Thoracic aorta (tissue), 2 donors: ENCODE measurements at places on chromosomes 13 and 19.
A peak's percentile ranks its signal among the peaks of the same experiment; 100 is the strongest.

DNA sequence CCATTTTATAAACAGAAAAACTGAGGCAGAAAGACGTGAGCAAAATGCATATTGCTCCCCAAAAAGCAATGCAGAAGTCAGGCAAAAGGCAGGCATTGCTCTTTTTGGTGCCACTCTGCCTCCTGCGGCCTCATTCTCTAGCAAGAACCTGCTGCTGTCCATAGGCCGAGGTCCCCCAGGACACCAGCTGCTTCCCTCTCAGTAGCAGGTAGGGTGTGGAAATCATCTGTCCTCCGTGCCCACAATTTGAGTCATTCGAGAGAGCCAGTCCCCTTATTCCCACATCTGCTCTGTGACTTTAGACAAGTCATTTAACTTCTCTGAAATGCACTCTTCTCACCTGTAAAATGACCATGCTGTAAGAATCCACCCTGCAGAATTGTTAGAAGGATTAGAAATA, 50.0 kb downstream of the TNFRSF19 start:
- no peak for DNase-seq

DNA sequence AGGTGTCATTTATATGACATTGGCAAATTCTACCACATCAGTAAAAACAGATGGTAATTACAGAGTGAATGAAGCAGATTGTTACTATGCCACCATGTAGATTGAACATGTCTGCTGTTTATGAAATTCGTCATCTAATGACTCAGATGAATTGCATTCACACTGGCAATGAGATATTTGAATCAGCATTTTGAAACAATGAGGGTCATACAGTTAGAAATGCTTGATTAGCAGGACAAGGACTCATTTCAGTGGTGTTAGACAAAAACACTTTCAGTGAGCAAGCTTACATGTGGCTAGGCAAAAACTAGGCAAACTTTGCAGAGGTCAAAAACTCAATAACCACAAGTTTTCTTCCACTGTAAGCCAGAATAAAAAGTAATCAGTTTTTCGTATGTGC, 1165.0 kb downstream of the SLITRK1 start:
- no peak for DNase-seq

- DNase-seq: no peak
Observed at GRCh38 chr13:96993634-96994016, 651 bp downstream of the OXGR1 start.

GRCh38 chr19:43526884-43527859, at the start of gene ETHE1:
Gene ETHE1 (minus strand): TSS chr19:43527201. CDS start chr19:43527177, 24 bp downstream.
- peak; percentile 37 for DNase-seq

DNA sequence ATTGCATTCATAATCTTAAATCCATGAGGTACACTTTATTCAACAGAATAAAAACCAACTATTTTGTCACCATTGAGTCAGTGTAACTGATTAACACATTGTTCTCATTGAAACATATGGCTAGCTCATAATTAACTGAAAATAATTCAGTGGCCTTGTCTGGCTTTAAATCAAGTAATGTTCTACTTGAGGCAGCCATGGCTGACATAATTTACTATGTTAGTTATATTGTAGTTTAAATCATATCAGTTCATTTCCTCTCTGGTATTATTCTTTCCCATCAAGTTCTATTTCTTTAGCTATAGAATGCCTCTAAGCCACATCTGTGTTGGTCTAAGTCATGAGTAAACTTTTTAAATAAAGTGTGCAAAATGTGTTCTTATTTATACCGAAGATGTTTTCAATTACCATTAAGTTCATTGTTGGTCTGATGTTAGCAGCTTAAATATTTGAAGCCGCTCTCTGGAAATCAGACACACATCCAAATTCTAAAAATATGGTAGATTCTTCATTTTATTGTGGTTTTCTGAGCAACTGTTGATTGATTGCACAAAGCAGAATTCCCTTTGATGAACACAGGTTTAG, 393.7 kb downstream of the GPC6 start:
- DNase-seq: no peak
